D721Med (cell line): ENCODE measurements at places on chromosomes 13 and 19.

DNA sequence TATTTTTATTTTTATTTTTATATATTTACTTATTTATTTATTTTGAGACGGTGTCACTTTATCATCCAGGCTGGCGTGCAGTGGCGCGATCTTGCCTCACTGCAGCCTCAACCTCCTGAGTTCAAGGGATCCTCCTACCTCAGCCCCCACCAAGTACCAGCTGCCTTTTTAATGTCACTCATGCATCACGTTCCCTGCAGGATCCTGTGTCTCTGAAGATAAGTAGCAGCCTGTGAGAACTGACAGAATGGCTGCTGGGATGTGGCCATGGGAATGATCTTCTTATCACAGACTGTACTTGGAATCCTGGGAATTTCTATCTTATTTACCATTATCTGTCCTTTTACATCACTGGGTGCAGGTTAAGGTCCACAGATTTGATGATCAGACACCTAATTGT, 9.2 kb upstream of the ZNF761 start:
- no peak for DNase-seq

GRCh38 chr19:10809651-10810285, 26.2 kb downstream of the TMED1 start:
- no peak for DNase-seq

DNA sequence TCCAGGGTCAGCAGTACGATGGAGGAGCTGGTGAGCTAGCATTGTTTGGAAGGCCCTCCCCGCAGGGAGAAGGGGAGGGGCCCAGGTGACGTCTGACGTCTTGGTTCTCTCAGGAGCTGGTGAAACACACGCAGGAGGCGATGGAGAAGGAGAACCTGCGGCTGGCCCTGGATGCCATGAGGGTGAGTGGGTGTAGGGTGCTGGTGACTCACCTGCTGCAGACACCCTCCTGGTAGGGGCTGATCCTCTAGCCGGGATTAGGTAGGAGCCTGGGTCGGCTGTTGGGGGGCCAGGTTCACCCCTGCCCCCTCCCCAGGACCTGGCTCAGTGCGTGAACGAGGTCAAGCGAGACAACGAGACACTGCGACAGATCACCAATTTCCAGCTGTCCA, 55.8 kb downstream of the VAV1 start:
- DNase-seq, result no peak

DNA sequence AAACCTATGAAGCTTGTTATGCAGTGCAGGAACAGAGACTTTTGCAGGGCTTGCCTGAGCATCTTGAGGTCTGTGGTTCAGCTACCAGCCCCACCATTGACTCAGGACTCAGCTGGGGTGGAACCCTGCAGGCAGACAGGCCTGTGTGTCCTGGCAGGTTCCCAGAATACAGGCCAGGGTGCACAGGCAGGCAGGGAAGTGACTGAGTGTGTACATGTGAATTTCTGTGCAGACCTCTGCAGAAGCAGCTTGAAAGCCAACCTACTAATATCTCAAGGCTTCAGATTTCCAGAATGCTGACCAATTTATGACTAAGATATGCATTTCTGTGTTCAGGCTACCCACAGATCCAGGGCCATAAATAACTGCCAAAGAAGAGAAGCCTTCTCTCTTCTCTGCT, 254.4 kb downstream of the DLEU7 start:
- DNase-seq, result no peak

DNA sequence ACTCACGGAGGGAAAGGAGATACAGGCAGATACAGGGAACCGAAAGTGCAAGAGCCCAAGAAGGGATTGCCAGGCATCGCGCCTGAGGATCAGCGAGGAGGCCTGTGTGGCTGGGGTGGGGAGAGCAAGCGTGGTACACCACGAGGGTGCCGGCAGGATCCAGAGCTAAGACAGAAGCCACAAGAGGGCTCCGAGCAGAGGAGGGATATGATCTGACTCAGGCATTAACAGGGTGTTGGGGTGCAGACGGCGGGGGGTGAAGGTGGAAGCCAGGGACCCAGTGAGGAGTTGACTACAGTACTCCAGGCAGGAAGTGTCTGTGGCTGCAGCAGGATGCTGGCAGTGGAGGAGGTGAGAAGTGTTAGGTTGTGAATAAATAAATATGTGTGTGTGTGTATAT, 5.4 kb upstream of the PPP1R37 start:
- no peak for DNase-seq

GRCh38 chr13:90999401-90999800, 348.1 kb upstream of the MIR17HG start:
- DNase-seq, result no peak

DNA sequence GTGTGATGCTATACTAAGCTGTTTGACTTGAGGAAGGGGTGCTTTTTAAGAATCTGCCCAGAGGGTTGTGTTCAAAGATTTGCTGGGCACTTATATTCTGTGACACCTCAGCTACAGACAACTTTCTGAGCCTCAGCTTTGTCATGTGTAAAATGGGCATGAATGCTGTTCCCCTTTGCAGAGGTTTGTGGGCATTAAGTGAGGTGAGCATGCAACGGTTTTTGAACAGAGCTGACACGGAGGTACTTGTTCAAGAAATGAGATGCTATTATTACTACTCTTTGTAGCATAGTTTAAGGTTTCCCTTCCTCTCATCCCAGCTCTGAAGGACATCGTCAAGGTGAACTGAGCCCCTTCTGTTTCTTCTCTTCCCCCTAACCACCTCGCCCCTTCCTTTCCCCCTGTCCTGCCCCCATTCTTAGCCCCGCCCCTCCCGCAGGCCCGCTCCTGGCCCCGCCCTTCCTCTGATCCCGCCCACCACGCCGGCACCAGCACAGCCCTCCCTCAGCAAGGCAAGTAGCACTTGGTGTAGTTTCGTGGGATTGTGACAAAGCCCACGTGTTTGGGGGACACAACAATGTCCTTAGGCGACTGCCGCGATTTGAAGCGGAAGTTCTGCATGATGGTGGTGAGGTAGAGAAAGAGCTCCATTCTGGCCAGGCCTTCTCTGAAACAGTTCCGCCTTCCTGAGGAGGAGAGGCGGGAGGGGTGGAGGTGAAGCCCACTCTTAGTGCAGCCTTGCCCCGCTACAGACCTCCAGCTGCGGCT, 26.1 kb upstream of the CYP2A7 start:
- no peak for DNase-seq

GRCh38 chr19:44845286-44845611, 848 bp upstream of the NECTIN2 start:
- no peak for DNase-seq

GRCh38 chr13:34756572-34756971, 185.5 kb upstream of the NBEA start:
- no peak for DNase-seq

DNA sequence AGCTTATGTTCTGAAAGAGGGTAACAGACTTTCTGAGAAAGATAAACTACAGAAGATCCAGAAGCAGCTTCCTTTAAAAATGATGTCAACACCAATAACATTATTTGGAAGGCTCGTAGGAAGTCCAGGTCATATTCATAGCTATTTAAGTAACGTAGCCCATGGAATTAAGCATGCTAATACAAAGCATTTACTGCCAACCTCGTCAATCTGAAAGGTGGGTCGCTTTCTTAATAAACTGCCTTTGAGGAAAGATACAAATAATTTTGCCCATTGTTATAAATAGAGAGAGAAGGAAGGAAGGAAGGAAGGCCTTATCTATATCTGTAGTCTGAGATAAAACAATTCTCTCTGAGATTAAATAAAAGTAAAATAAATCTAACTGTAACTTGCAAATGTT, 80.3 kb downstream of the STARD13 start:
- DNase-seq, result no peak

DNA sequence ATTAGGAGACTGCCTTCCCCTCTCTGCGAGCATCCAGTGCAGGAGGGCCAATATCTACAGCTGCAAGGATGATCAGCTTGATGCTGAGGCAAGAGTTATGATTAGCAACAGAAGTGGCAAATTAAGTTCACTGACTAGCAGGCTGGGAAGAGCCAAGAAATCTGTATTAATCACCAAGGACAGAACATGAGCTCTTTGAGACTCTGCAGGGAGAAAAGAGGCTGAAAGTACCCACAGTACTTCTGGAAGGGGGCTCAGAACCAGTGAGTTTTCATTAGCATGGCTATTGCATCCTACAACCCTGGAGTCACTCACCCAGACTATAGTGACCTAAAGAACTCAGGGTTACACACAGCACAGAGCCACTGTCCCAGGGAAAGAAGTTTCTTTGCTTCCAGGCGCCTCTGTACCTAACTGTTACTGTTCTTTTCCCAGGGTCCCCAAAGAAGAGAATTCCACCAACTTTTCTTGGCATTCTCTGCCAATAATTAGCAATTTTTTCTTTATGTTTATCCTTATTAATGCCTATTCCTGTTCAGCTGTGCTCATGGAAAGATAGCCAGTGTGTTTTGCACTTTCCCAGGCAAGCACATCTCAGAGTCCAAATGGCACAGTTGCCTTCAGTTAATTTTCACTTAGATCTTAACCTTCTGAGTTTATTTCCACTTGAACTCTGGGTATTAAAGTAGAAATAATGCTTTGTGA, 25.8 kb upstream of the MEDAG start:
- DNase-seq, result no peak

GRCh38 chr13:109654341-109655205, 131.8 kb downstream of the IRS2 start:
- no peak for DNase-seq

- DNase-seq, result no peak
Observed at GRCh38 chr13:98358937-98359336, 181.9 kb upstream of the RNF113B start.

DNA sequence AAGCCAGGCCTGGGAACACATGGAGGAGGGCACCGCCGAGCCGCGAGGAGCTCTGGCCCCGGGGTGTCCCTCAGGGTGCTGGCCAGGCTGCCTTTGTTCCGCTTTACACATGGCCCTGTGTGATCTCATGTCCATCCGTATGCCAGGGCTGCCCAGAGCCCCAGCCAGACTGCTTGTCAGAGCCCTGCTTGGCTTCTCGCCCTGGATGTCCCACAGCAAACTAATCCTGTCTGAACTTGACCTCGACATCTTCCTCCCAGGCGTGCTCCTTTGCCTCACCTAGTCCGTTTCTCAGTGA, 14.3 kb downstream of the BCKDHA start:
- no peak for DNase-seq
